Spleen (tissue), 13 donors: ENCODE measurements at places on chromosomes 7 and 10. TPM values are rescaled to one million over a fixed set of nuclear protein-coding genes. Genes with fewer than 3 reads are reported as not detected.
A peak's percentile ranks its signal among the peaks of the same experiment; 100 is the strongest.

The SMO gene
- 2.6 TPM for total RNA-seq

The LRRC18 gene
- not detected for total RNA-seq

The TMEM176A gene
- 28.6 TPM for total RNA-seq

The SPDYE8 gene
- not detected for total RNA-seq

The ITPRID1 gene
- total RNA-seq = not detected

The NAT16 gene
- total RNA-seq = not detected

The SAMD9L gene
- total RNA-seq = 34.8 TPM

The KCND2 gene
- total RNA-seq = 0.26 TPM

The ADAM22 gene
- 2.5 TPM for total RNA-seq

The RBM17 gene
- 93.2 TPM for total RNA-seq

The PIK3AP1 gene
- total RNA-seq = 196 TPM

The ARID5B gene
- 46.0 TPM for total RNA-seq

The KCNMA1 gene
- 81.1 TPM for total RNA-seq

DNA sequence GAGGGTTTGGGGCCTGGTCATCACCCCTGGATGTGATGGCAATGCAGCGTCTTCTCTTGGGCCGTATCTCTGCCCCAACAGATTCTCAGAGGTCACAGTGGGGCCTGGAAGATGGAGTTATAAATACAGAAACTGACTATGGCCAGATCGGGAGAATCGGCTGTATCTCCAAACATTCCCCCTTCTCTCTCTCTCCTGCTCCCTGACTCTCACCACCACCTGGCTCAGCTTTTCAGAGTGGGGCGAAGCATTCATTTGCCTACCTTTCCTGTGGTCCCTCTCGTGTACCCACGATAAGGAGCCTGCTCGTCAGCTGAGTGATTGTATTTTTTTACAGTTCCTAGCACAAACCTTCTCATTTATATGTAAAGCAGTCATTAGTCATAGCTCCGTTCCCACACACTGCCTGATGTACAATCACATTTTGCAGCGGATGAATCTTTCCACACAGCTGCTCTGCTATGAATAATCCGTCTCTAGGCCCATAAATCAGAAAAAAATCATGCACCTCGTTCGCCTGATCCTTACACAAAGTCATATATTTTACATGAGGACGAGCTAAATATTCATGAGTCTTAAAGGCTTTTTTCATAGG, 23.2 kb upstream of the BTRC start:
- no peak overlapping the region for H3K4me3 ChIP-seq
- no peak overlapping the region for H3K27ac ChIP-seq
- DNase-seq = no peak
- H3K36me3 ChIP-seq = no peaks in the 10 kb centered on the region
- H3K27me3 ChIP-seq = peaks cover 3% of the 10 kb centered on the region

GRCh38 chr7:95199779-95200558, 124.4 kb downstream of the PON1 start:
- no peak for DNase-seq
- no peaks in the 10 kb centered on the region for H3K36me3 ChIP-seq
- no peaks in the 10 kb centered on the region for H3K27me3 ChIP-seq
- no peaks in the 10 kb centered on the region for H3K4me1 ChIP-seq

GRCh38 chr7:27196287-27196767, 3.6 kb downstream of the HOXA13 start:
- peak; percentile 91 for DNase-seq
- H3K27me3 ChIP-seq = peaks cover 100% of the 10 kb centered on the region
- H3K27ac ChIP-seq = no peak overlapping the region
- no peaks in the 10 kb centered on the region for H3K36me3 ChIP-seq

DNA sequence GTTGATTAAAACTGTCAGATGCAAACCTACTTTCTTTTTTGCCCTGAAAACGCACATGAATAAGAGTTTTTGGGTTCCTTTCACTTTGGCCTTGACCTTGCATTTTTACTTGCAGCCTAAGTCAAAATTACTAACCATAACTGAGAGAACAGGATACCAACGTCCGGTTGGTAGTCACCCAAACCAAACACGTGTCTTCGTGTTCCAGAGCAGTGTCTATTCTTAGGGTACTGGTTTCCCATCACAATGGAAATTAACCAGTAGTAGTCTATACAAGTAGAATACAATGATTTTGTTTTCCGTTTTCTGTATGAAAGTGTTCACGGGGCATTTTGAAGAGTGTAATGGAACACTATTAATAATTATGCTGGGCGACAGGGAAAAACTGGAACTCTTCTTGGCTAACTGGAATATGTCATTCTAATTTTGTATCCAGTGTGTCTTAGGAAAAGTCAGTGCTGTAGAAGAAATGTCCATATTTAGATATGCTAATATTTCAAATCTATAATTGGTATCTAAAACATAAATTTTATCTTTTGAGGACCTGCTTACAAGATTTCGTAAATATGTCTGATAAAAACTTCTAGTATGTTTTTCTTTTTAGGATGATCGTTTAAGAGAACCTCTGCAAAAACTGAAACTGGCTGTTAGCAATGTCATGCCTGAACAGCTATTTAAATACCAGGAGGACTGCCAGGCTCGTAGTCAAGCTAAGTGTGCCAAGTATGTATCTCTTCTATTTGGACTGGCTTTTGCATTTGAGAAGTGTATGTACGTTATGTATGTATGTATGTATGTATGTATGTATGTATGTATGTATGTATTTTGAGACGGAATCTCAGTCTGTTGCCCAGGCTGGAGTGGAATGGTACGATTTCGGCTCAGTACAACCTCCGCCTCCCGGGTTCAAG, 40.9 kb downstream of the UBN2 start:
- DNase-seq = no peak
- H3K4me1 ChIP-seq = no peaks in the 10 kb centered on the region
- H3K27ac ChIP-seq = no peak overlapping the region
- peaks cover 100% of the 10 kb centered on the region for H3K36me3 ChIP-seq
- no peak overlapping the region for H3K4me3 ChIP-seq

GRCh38 chr10:60236869-60237524, 152.7 kb downstream of the ANK3 start:
- peak overlapping the region; percentile 74 for H3K27ac ChIP-seq
- H3K4me1 ChIP-seq = peaks cover 28% of the 10 kb centered on the region
- H3K36me3 ChIP-seq = no peaks in the 10 kb centered on the region
- H3K27me3 ChIP-seq = no peaks in the 10 kb centered on the region

GRCh38 chr10:78898341-78899097, 170.2 kb upstream of the ZMIZ1 start:
- no peak overlapping the region for H3K27ac ChIP-seq
- no peaks in the 10 kb centered on the region for H3K36me3 ChIP-seq
- H3K4me3 ChIP-seq = no peak overlapping the region
- H3K27me3 ChIP-seq = no peaks in the 10 kb centered on the region

- H3K27ac ChIP-seq = no peak overlapping the region
- DNase-seq = no peak
- H3K36me3 ChIP-seq = no peaks in the 10 kb centered on the region
- no peaks in the 10 kb centered on the region for H3K27me3 ChIP-seq
- H3K4me1 ChIP-seq = peaks cover 36% of the 10 kb centered on the region
These were observed 2.3 kb upstream of the LDB1 start for GRCh38 chr10:102122450-102122849.

GRCh38 chr7:131501930-131502685, 54.3 kb downstream of the PODXL start:
- H3K4me3 ChIP-seq = no peak overlapping the region
- no peak for DNase-seq
- H3K36me3 ChIP-seq = no peaks in the 10 kb centered on the region
- H3K4me1 ChIP-seq = peaks cover 31% of the 10 kb centered on the region

DNA sequence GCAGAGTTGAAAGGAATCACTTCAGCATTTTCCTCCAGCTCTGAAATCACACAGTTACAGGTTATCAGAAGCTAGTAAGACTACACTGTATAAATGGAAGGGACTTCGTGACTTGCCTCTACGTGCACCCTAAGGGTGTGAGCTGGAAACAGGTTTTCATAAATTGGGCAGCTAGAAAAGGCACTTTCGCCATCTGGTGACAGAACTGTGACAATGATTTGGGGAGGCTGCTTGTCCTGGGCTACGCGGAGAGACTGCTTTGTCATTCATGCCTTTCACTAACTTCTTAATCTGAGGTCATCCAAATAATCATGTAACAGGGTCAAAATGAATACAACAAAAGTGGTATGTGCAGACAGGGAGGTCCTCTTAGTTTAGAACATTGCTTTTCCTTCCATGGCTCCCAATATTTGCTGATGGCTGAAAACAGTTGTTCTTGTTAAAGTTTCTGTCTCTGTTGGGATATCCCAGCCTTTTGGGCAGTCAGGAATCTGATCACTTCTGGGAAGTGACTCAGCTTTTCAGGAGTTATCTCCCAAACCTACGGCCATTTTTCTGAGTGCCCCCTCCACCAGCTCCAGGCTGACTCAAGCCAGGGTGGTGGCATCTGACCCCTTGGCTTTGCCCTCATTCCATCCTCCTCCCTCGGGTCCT, 17.8 kb downstream of the VWC2 start:
- no peak overlapping the region for H3K27ac ChIP-seq
- no peaks in the 10 kb centered on the region for H3K4me1 ChIP-seq
- no peaks in the 10 kb centered on the region for H3K36me3 ChIP-seq
- no peak overlapping the region for H3K4me3 ChIP-seq
- DNase-seq = no peak
- H3K27me3 ChIP-seq = no peaks in the 10 kb centered on the region

GRCh38 chr10:69091143-69091651, 3.3 kb downstream of the SRGN start:
- no peak for DNase-seq
- no peaks in the 10 kb centered on the region for H3K27me3 ChIP-seq
- no peak overlapping the region for H3K4me3 ChIP-seq
- peaks cover 59% of the 10 kb centered on the region for H3K4me1 ChIP-seq

GRCh38 chr10:10418387-10418786, 599.3 kb upstream of the CELF2 start:
- H3K27me3 ChIP-seq = no peaks in the 10 kb centered on the region
- DNase-seq = no peak
- H3K4me3 ChIP-seq = no peak overlapping the region
- no peaks in the 10 kb centered on the region for H3K36me3 ChIP-seq
- no peaks in the 10 kb centered on the region for H3K4me1 ChIP-seq

DNA sequence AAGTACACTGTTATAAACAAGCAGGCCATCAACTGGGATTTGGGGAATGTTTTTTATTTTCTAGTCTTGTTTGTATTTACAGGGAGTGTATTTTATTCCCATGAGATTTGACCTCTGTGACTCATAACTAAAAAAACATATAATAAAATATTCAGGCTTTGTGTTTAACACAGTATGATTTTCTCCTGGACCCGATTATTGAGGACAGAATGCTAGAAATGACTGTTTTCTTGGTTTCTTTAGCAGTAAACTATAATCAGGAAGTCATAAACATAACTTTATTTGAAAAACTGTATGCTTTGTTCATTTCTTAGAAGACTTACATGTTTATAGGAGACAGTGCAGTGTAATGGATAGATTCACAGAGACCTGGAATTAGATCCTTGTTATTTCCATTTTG, 2.1 kb downstream of the NHLRC2 start:
- H3K4me3 ChIP-seq = peak overlapping the region; percentile 77
- no peak for DNase-seq
- H3K27me3 ChIP-seq = no peaks in the 10 kb centered on the region
- H3K27ac ChIP-seq = no peak overlapping the region
- H3K4me1 ChIP-seq = peaks cover 61% of the 10 kb centered on the region
- peaks cover 33% of the 10 kb centered on the region for H3K36me3 ChIP-seq

- DNase-seq = no peak
- H3K4me1 ChIP-seq = peaks cover 4% of the 10 kb centered on the region
- no peak overlapping the region for H3K4me3 ChIP-seq
- H3K36me3 ChIP-seq = no peaks in the 10 kb centered on the region
- no peaks in the 10 kb centered on the region for H3K27me3 ChIP-seq
- no peak overlapping the region for H3K27ac ChIP-seq
These were observed 143.7 kb downstream of the CUX1 start for GRCh38 chr7:101960985-101961708.

- peak; percentile 46 for DNase-seq
- no peaks in the 10 kb centered on the region for H3K36me3 ChIP-seq
- H3K27ac ChIP-seq = no peak overlapping the region
- H3K4me1 ChIP-seq = no peaks in the 10 kb centered on the region
- no peaks in the 10 kb centered on the region for H3K27me3 ChIP-seq
These were observed 8.4 kb downstream of the AQP1 start for GRCh38 chr7:30920021-30920583.

- no peaks in the 10 kb centered on the region for H3K36me3 ChIP-seq
- no peaks in the 10 kb centered on the region for H3K27me3 ChIP-seq
- no peak for DNase-seq
- no peak overlapping the region for H3K27ac ChIP-seq
- H3K4me1 ChIP-seq = peaks cover 15% of the 10 kb centered on the region
These were observed 43.8 kb downstream of the ADAMTS14 start for GRCh38 chr10:70715853-70716795.

GRCh38 chr7:122651451-122651850, 47.5 kb downstream of the RNF133 start:
- H3K36me3 ChIP-seq = no peaks in the 10 kb centered on the region
- no peaks in the 10 kb centered on the region for H3K27me3 ChIP-seq
- H3K27ac ChIP-seq = no peak overlapping the region
- DNase-seq = no peak
- H3K4me1 ChIP-seq = no peaks in the 10 kb centered on the region

DNA sequence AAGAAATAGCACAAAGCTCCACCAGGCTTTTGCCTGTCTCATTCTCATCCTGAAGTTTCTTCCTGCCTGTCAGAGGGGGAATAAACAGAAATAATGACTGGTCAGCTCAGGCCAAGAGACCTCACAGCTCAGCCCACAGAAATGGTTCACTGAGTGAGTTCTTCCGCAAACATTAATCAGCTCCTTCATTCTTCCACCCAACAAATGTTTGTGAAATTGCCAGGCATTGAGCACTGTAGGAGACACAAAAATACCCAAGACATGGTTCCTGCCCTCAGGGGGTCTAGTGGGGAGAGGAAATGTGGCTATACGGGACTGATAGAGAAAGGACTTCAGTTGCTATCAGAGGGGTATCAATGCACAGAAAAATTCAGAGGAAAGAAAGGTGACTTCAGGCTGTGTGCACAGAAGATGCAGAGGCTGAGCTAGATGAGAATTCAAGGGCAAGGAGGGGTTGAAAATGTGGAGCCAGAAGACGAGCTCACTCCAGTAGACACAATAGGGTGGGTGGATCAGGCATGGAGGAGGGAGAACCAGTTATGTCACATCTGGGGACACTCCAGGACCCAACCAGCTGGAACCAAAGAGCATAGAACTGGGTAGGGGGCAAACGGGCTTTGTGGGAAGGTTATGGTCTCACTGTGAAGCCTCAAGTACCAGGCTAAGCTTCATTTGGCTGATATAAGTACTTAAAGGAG, 20.9 kb downstream of the MYOF start:
- no peak for DNase-seq
- H3K27ac ChIP-seq = no peak overlapping the region
- peaks cover 14% of the 10 kb centered on the region for H3K4me1 ChIP-seq
- no peaks in the 10 kb centered on the region for H3K36me3 ChIP-seq
